Endodermal cell (in vitro differentiated cells): ENCODE measurements at places on chromosomes 1 and 21.
A peak's percentile ranks its signal among the peaks of the same experiment; 100 is the strongest.

GRCh38 chr1:23597635-23598388 lies 38.5 kb upstream of the ID3 start:
- no peak overlapping the region for H3K4me3 ChIP-seq
- no peaks in the 10 kb centered on the region for H3K27me3 ChIP-seq
- peaks cover 20% of the 10 kb centered on the region for H3K4me1 ChIP-seq

GRCh38 chr21:41839387-41840000 lies 39.6 kb downstream of the PRDM15 start:
- no peak overlapping the region for H3K4me3 ChIP-seq
- no peaks in the 10 kb centered on the region for H3K27me3 ChIP-seq
- H3K4me1 ChIP-seq: no peaks in the 10 kb centered on the region
- H3K36me3 ChIP-seq: peaks cover 44% of the 10 kb centered on the region
- no peak for DNase-seq

GRCh38 chr1:175918364-175918801 lies 175.0 kb upstream of the TNR start:
- H3K27me3 ChIP-seq: no peaks in the 10 kb centered on the region
- DNase-seq: no peak
- H3K4me1 ChIP-seq: peaks cover 22% of the 10 kb centered on the region
- no peak overlapping the region for H3K27ac ChIP-seq

GRCh38 chr1:25774921-25775771 lies 24.8 kb upstream of the SELENON start:
- H3K36me3 ChIP-seq: no peaks in the 10 kb centered on the region
- H3K4me1 ChIP-seq: peaks cover 9% of the 10 kb centered on the region
- H3K4me3 ChIP-seq: no peak overlapping the region

GRCh38 chr1:202143011-202143767 lies 1.3 kb downstream of the ARL8A start:
- no peaks in the 10 kb centered on the region for H3K4me1 ChIP-seq
- H3K27me3 ChIP-seq: no peaks in the 10 kb centered on the region
- peak; percentile 50 for DNase-seq
- peaks cover 23% of the 10 kb centered on the region for H3K36me3 ChIP-seq

DNA sequence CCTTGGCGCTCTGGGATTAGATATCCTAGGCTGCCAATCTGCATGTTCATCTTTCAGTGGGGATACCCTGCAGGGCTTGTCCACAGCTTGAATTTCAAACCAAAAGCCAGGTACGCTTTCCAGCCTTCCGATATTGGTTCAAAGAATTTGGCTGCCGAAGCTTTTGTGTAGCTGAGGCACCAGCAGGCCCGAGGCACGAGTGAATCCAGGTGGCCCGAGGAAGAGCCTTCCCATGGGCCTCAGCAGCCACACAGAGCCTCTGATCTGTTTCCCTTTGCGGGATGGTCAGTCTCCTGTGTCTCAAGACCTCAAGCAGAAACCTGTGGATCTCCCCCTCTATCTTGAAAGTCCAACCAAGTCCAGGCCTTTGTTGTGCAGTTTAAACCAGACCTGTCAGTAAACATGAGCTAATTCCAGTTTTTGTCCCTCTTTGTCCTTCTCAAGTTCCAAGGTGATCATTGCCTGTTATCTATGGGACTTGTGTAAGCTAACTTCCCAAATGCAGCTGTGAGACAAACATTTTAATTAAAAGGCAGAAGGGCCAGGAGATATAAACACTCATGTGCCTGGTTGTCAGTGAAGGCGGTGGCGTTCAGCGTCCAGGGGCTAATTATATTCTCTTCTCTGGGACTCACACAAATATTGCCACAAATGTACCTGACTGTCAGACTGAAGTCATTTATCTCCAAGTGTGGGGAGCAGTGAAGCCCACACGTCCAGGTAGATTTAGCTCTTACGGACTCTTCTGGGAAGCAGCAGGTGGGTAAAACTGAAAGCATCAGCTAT lies 30.6 kb downstream of the VANGL1 start:
- DNase-seq: no peak
- H3K27me3 ChIP-seq: no peaks in the 10 kb centered on the region
- H3K36me3 ChIP-seq: peaks cover 96% of the 10 kb centered on the region
- H3K4me1 ChIP-seq: peaks cover 16% of the 10 kb centered on the region

DNA sequence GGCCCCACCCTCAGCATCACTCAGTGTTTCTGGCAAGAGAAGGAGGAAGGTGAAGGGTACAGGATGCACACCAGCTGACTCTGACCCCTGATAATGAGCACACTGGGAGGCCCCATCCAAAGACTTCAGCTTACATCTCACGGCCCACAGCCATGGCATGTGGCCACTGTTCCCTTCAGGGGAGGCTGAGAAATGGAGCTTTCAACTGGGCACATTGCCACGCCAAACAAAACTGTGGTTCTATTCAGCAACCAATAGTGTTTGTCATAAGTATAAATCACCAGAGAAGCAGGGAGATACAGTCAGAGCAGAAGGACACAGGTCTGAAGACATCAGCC lies 12.7 kb upstream of the TRAF3IP3 start:
- DNase-seq: no peak
- peaks cover 12% of the 10 kb centered on the region for H3K27me3 ChIP-seq

- peaks cover 20% of the 10 kb centered on the region for H3K36me3 ChIP-seq
- H3K27ac ChIP-seq: no peak overlapping the region
- no peaks in the 10 kb centered on the region for H3K27me3 ChIP-seq
- no peak overlapping the region for H3K4me3 ChIP-seq
- DNase-seq: peak; percentile 78
- peaks cover 27% of the 10 kb centered on the region for H3K4me1 ChIP-seq
Measured at GRCh38 chr1:27005648-27006496, 6.8 kb downstream of the TENT5B start.

- H3K4me3 ChIP-seq: no peak overlapping the region
- H3K36me3 ChIP-seq: no peaks in the 10 kb centered on the region
- H3K27ac ChIP-seq: no peak overlapping the region
- peaks cover 17% of the 10 kb centered on the region for H3K27me3 ChIP-seq
Measured at GRCh38 chr1:172882385-172882784, 168.4 kb downstream of the TNFSF18 start.

GRCh38 chr1:170791941-170792340 lies 128.0 kb downstream of the PRRX1 start:
- H3K27ac ChIP-seq: no peak overlapping the region
- DNase-seq: no peak
- no peaks in the 10 kb centered on the region for H3K27me3 ChIP-seq
- H3K36me3 ChIP-seq: no peaks in the 10 kb centered on the region
- H3K4me1 ChIP-seq: no peaks in the 10 kb centered on the region
